ENCODE measurements at places on chromosomes 11 and 22. TPM values are rescaled to one million over a fixed set of nuclear protein-coding genes. Genes with fewer than 3 reads are reported as not detected.

- no peak for DNase-seq
Observed at GRCh38 chr22:46984751-46985506, 222.5 kb downstream of the TBC1D22A start.

CYTH4 gene
- polyA plus RNA-seq: 1.3 TPM

DNA sequence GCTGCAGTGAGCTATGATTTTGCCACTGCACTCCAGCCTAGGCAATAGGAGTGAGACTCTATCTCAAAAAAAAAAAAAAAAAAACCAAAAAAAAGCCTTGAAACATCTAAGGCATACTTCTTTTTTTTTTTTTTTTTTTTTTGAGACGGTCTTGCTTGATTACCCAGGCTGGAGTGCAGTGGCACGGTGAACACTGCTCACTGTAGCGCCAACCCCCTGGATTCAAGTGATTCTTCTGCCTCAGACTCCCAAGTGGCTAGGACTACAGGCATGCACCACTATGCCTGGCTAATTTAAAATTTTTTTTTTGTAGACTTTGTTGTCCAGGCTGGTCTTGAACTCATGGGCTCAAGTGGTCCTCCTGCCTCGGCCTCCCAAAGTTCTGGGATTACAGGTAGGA, 19.5 kb downstream of the ARFGAP3 start:
- no peak for DNase-seq

DNA sequence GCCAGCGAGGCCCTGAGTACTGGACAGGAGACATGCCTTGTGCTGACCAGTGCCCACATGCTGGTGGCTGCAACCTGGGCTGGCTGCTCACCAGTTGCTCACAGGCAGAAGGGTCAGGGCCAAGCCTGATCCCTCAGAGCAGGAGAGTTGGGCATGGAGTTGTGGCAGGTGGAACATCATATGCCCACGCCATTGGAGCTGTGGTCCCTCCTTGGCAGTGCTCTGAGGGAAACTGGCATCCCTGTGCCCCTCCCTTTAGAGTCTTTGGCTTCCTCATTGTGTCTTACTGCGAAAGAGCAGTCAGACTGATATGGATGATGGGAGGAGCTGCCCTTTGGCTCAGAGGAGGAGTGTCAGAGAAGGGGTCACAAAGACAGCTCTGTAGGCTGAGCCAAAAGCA, 3.1 kb upstream of the MYEOV start:
- no peak for DNase-seq

DNA sequence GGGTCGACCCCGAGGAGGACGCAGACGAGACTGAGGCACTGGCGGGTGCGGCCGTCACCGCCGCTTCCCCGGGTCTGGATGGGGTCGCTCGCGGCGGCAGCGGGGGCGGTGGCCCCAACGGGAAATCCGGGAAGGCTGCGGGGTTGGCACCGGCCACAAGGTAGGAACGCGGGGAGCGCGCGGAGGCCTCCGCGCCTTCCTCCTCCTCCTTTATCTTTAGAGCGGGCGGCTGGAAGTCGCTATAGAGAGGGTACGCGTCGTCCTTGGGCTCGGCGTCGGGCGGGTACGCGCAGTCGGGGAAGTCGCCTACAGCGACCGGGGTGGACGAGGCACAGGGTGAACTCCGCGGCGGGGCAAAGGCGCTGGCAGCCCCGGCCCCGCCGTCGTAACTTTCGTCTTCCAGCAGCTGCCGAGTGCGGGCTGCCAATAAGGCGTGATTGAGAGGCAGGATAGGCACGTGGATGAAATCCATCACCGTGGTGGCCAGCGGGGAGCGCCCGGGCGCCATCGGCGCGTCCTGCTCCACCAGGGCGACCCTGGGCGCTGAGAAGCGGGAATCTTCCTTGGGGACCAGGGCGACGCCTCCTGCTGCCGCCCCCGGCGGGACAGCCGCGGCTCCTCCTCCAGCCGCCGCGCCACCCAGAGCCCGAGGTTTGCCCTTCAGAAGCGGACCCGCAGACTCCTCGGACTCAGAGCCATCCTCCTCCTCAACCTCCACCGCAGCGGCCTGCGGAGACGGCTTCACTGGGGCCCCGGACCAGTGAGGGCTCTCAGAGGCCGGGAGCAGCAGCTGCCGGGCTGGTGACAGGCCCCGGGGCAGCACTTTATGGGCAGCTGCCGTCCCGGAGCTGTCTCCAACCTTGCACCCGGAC, 1.7 kb downstream of the PGR start:
- DNase-seq: peak; percentile 49

DNA sequence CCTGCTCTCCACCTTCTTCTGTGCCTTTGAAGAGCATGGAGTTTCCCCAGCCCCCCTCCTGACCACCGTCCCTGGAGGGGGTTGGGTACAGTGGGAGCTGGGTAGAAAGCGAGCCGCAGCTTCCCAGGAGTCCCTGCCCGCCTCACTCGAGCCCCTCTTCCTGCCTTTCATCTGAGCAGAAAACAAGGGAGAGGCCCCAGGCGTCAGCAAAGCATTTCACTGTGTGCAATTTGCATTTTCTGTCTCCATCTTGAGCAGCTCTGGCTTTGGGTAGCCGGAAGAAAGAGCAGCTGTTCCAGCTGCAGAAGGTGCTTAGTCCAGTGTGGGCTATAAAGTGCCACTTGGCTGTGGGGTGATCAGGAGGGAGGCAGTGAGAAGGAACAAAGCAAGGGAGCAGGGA, 229.7 kb downstream of the CEP164 start:
- no peak for DNase-seq

- no peak for DNase-seq
Observed at GRCh38 chr11:76690736-76691135, 20.2 kb upstream of the LRRC32 start.

GRCh38 chr11:126647735-126648134, 292.2 kb downstream of the ST3GAL4 start:
- DNase-seq: no peak

GRCh38 chr11:35192347-35192746, 53.4 kb downstream of the CD44 start:
- DNase-seq: no peak

TBX1 gene
- 0.53 TPM for polyA plus RNA-seq

DNA sequence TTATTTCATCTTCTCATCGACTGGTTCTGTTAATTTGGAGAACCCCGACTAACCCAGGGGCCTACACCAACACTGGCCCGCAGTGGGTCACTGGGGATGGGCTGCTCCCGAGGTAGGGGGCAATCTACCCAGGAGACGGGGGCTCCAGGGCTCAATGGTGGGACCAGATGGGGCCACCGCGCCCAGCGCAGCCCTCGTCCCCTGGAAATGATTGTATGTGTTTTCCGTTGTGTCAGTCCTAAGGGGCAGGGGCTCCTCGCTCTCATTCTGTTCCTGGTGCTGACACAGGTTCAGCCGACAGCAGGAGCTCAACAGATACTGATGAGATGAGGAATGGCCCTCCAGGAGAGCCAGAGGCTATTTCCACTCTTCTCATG, 20.7 kb downstream of the A4GALT start:
- no peak for DNase-seq

OR8A1 gene
- not detected for polyA plus RNA-seq

GRCh38 chr11:26193694-26194365, 138.1 kb upstream of the ANO3 start:
- DNase-seq: no peak

DNA sequence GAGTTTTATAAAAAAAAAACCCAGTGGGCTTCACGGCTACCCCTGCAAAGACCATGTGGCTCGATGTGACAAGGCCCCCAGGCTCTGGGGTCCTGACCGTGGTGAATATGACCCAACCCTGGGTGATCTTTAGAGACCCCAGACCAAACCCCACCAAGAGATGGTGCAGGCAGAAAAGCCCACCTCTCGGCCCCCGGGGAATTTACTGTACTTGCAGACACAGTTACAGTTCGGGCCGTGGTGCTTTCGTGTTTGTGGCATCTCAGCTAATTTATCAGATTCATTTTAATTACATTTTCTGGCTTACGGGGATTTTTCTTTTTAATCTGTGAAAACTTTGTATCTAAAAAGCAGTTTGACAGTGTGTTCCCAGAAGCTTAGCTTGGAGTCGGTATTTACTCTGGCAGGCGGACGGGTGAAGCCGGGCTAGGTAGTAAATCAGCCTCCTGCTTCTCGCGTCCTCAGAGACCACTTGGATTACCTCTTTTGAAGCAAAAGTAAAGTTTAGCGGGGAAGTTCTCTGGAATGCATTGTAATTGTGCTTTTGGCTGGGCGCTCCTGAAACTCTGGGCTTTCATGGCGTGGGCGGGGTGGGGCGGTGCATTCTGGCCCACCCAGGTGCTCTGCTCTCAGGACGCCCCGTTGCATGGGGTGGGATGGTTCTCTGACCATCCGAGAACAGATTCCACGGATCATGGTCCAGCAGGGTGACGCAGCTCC, 25.3 kb downstream of the ANO1 start:
- DNase-seq: no peak

TRPC6 gene
- 0.39 TPM for polyA plus RNA-seq

- DNase-seq: no peak
Observed at GRCh38 chr22:45598596-45599217, 72.9 kb upstream of the ATXN10 start.

DNA sequence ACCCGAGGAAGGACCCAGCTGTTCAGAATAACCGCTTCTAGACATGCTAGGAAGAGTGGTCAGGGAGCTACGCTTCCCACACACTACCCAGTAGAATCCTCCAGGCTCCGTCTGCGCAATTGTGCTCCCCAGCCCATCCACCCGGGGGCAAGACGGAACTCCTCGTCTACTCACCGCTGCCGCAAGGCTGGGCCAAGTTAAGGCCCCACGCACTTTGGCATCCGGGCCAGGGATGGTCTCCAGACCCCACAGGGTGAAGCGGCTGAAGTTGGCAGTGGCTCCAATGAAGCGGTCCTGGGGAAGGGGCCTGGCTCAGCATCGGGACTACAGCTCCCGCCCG, 757 bp downstream of the RNASEH2C start:
- no peak for DNase-seq

GRCh38 chr11:64842851-64843685, 1.4 kb downstream of the CDC42BPG start:
- no peak for DNase-seq

GRCh38 chr11:113474362-113475159, 637 bp downstream of the DRD2 start:
- peak; percentile 79 for DNase-seq

- no peak for DNase-seq
Observed at GRCh38 chr11:47259232-47259977, 1.6 kb downstream of the NR1H3 start.

GRCh38 chr11:95521133-95521542, 268.4 kb downstream of the FAM76B start:
- no peak for DNase-seq

DNA sequence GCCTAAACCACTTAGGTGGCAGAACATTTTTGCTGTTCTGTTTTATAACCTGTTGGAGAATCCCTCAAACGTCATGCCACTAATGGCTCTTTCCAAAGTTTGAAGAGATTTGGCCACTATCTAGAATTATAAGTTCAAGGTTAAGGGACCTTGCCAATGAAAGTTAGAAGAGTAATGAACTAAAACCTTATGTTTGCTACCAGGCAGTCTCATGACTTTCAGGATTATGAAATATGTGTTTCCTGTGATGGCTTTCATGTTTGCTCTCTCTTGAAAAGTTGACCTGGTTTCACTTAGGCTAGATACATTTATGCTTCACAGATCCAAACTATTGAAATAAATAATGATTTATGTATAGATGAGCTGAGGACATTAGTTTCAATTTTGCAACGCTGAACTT, 340.0 kb downstream of the LRRC4C start:
- DNase-seq: no peak

DNA sequence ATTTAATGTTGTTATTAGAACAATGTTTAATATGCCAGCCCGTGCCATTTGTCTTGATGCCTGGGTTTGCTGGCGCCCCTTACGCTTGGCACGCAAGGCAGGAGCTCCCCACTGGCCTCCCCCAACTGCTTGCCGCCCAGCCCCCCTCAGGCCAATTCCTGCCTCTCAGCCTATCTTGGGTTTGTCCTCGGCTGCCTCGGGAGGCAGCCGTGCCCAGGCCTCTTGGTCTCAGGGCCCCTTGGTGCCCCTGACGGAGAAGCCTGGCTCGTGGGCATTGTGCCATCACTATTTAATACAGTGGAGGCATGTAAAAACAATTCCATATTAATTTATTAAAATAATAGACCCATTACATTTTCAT, 119.8 kb downstream of the KCNQ1OT1 start:
- DNase-seq: no peak

GRCh38 chr11:44029507-44029845, 18.3 kb upstream of the ACCSL start:
- no peak for DNase-seq

GRCh38 chr11:1241706-1242105, 18.8 kb downstream of the MUC5B start:
- DNase-seq: no peak

GRCh38 chr22:29756341-29756740, 10.5 kb downstream of the ZMAT5 start:
- no peak for DNase-seq

GRCh38 chr11:84795698-84796097, 831.4 kb downstream of the DLG2 start:
- DNase-seq: no peak

RBX1 gene
- 64.0 TPM for polyA plus RNA-seq

DNA sequence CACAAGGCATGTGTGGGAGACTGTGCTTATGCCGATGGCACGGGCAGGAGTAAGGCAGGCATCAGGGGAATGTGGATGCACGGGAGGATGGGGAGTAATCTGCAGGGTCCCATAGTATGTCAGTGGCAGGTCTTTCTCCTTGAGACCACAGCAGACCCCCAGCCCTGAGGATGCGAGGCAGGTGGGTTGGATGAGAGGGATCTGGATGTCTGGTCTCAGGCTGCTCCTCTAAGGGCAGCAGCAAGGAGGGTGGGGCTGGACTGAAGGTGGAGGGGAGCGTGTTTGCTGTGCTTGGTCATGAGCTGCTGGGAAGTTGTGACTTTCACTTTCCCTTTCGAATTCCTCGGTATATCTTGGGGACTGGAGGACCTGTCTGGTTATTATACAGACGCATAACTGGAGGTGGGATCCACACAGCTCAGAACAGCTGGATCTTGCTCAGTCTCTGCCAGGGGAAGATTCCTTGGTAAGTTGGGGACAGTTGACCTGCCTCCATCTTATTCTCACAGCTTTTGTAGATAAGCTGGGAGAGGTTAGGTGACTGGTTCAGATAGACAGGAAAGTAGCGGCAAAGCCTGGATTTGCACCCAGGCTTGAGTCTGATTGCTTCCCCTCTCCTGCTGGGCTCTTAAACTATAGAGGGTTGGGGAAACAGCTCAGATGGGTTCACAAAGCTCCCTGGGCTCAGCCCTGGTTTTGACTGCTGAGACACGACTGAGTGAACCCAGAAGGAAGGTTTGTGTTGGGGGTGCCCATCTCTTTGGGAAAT, at the start of gene APOL1:
Gene APOL1, plus strand, starts transcription at position 380 of the 769 bp plus-strand sequence. CDS start 1,823 bp downstream, outside the sequence.
- DNase-seq: no peak

GRCh38 chr11:63769042-63769713, 603 bp upstream of the ZFTA start:
- peak; percentile 68 for DNase-seq

DNA sequence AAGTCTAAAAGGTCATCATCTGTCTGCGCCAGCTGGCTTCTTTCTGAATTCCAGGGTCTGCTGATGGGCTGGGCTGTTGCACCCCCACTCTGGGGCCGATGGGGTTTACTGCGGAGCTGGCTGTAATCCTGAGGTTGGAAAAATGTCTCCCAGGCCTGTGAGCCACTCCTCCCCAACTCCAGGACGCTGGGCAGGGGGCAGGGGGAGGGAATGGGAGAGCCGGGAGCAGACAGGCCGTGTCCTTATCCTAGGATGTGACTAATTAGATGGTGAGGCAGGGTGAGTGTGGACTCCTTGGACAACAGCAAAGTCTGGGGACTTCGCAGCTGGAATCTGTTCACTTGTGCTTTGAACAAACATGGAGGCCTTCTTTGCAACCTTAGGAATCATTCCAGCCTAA, 48.7 kb downstream of the LRRC32 start:
- no peak for DNase-seq

- peak; percentile 82 for DNase-seq
Observed at GRCh38 chr22:46576556-46577367, 39.3 kb upstream of the CELSR1 start.

PLCB3 gene
- 8.6 TPM for polyA plus RNA-seq
